ENCODE measurements at places on chromosomes 3 and 15. TPM values are rescaled to one million over a fixed set of nuclear protein-coding genes. Genes with fewer than 3 reads are reported as not detected.

- DNase-seq = no peak
These were observed 167.3 kb upstream of the NDN start for GRCh38 chr15:23854203-23854911.

GRCh38 chr3:134722969-134723368 is 72.1 kb upstream of the EPHB1 start:
- DNase-seq = no peak

- no peak for DNase-seq
These were observed 2.5 kb downstream of the HYAL2 start for GRCh38 chr3:50319894-50320625.

- peak; percentile 44 for DNase-seq
These were observed 33.5 kb upstream of the SPATA12 start for GRCh38 chr3:57026944-57027343.

GRCh38 chr3:99845331-99845730 is 27.7 kb downstream of the CMSS1 start:
- DNase-seq = no peak

DNA sequence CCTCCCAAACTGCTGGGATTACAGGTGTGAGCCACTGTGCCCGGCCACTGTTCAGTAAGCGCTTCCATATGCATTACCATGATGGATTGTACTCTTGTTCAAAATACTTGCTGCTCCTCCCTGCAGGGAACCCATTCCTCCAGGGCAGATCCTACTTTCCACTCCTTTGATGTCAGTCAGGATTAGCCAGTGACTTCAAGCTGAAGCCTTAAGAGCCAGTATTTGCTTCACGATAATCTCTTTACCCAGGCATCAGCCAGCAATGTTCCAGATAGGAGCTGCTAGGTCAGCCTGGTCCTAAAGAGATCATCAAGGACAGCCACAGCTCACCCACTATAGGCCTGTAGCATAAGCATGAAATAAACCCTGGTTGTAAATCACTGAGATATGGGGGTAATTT is 96.5 kb upstream of the UBE2E2 start:
- no peak for DNase-seq

DNA sequence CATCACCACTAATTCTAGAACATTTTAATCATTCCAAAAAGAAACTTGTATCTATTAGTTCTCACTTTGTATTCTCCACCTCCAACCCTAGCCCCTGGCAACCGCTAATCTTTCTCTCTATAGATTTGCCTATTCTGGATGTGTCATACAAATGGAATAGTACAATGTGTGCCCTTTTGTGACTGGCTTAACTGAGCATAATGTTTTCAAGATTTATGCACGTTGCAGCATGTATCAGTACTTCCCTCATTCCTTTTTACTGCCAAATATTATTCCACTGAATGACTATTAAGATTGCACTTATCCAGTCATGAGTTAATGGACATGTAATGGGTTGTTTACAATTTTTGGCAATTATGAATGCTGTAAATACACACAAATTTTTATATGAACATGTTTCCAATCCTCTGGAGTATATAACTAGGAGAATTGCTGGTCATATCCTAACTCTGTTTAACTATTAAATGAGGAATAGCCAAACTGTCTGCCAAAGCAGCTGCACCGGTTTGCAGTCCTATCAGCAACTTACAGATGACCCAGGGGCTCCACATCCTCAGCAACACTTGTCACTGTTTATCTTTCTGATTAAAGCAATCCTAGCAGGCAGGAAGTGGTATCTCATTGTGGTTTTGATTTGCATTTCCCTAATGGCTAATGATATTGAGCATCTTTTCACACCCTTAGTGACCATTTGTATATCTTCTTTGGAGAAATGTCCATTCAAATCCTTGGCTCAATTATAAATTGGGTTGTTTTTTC is 42.9 kb downstream of the DCUN1D1 start:
- no peak for DNase-seq

- DNase-seq = peak; percentile 29
These were observed 1.2 kb downstream of the MECOM start for GRCh38 chr3:169662132-169662842.

The LYZL4 gene
- not detected for total RNA-seq

The FGF7 gene
- 0.15 TPM for total RNA-seq

The ZCWPW2 gene
- 0.87 TPM for total RNA-seq

The GOLGA8Q gene
- total RNA-seq = 1.4 TPM

Data from renal cortical epithelial cell (primary cell).